RCC 7860 (cell line): ENCODE measurements at places on chromosomes 6 and 20.

- DNase-seq, result no peak
These were observed 49.9 kb downstream of the IPCEF1 start for GRCh38 chr6:154306696-154307095.

GRCh38 chr20:24098886-24099285 lies 110.3 kb upstream of the GGTLC1 start:
- DNase-seq, result no peak

- no peak for DNase-seq
These were observed 23.6 kb upstream of the TMEM181 start for GRCh38 chr6:158536084-158536890.

- DNase-seq, result no peak
These were observed 16.4 kb upstream of the STX16 start for GRCh38 chr20:58634521-58635278.

GRCh38 chr20:57414867-57415592 lies 23.8 kb downstream of the RBM38 start:
- DNase-seq, result no peak
